Stimulated activated naive B cell treated with anti-CD40 and anti-IgM and Interleukin-4, amounts not matched to agents 10 μg/mL and 1 μg/mL and 100 μg/mL, for 72 hours (primary cell): ENCODE measurements at places on chromosomes 4 and X.

DNA sequence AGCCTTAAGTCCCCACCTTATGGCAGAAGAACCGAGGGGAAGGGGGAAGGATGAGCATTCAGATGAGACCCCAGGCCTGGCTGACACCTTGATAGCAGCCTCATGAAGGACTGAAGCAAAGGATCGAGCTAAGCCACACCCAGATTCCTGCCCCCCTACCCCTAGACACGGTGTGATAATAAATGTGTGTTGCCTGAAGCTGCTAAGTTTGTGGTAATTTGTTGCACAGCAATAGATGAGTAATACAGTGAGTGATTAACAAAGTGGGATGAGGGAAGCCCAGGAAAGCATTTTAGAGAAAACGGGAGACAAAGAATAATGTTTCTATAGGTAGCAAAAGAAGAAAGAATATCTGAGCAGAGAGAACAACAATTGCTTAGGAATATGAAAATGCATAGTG, 404.2 kb downstream of the MID1IP1 start:
- DNase-seq, result no peak

GRCh38 chrX:43269201-43269600, 386.9 kb upstream of the MAOA start:
- no peak for DNase-seq

- no peak for DNase-seq
Observed at GRCh38 chrX:99091459-99091858, 1318.6 kb downstream of the PCDH19 start.

DNA sequence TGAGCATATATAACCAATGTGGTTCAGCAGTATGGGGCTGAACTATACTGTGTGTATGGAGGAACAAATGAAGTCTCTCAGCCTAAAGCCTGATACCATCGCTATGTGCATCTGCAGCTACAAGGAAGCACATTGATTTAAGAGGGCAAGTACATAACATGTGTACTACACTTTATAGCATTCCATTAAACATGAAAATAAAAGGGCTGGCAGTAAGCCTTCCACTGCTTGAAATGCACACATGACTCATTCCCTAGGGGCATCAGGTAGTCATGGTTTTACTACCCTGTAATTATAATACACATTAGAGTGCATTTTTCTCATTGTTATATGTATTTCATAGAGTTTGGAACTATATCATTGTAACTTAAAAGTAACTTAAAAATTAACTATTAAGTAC, 51.2 kb downstream of the SMARCA1 start:
- no peak for DNase-seq

DNA sequence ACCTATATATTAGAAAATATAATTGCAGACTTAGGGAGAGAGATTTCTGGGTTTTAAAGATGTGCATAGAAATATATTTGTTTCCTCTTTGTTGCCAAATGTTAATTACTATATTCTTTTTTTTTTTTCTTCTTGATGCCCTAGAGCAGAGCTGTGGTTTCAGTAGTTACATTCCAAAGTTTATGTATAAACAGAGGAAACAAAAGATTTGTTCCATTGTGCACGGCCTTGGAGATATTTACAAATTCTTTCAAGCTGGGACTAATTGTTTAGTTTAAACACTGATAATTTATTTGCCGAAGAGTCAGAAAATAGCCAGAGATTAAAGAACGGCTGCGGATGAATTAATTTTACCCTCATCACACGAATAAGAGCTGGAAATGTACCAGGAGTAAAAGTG, 85.1 kb downstream of the USP46 start:
- DNase-seq, result no peak

GRCh38 chr4:182938205-182938645, 21.0 kb upstream of the DCTD start:
- DNase-seq, result peak; percentile 53

GRCh38 chr4:138702190-138702824, 313.3 kb upstream of the NOCT start:
- DNase-seq, result no peak

GRCh38 chr4:52619591-52619931, 39.5 kb downstream of the USP46 start:
- no peak for DNase-seq

DNA sequence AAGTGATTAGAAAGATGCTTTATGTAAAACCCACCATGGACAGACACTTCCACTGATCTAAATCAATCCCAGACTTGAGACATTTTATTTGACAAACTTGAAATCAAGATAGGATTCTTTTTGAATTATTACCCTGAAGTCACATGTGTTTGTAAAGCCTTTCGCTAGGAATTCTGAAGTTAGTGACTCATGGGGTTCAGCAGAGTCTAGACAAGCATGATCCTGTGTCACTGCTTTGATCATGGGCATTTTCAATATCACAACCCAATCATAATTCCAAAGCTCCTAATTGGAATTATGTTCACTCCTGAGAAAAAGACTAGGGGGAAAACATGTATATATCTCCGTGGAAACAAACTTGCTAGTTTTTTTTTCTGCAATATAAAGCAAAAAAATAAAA, 67.5 kb upstream of the BMP3 start:
- DNase-seq, result no peak

- no peak for DNase-seq
Observed at GRCh38 chr4:141247430-141247780, 26.7 kb downstream of the ZNF330 start.

GRCh38 chr4:33064238-33064637, 2344.1 kb downstream of the PCDH7 start:
- DNase-seq, result no peak

GRCh38 chr4:105963461-105964400, 68.5 kb downstream of the NPNT start:
- DNase-seq, result no peak

DNA sequence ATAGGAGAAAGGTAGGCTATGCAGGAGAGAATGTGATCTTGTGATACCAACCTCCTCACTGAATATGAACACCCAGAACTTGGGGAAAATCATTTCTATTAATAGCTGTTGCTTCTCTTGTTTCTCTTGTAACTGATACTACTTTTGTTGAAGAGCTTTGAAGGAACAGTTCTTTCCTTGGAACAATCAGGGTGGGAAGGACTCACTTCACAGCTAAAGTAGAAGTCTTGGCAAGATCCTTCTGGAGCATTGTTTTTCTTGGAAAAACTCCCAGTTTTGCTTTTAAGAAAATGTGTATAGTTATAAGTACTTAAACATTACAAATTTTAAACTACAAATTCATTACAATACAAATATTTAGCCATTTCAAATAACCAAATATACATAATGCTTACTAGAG, 19.1 kb upstream of the XK start:
- no peak for DNase-seq

DNA sequence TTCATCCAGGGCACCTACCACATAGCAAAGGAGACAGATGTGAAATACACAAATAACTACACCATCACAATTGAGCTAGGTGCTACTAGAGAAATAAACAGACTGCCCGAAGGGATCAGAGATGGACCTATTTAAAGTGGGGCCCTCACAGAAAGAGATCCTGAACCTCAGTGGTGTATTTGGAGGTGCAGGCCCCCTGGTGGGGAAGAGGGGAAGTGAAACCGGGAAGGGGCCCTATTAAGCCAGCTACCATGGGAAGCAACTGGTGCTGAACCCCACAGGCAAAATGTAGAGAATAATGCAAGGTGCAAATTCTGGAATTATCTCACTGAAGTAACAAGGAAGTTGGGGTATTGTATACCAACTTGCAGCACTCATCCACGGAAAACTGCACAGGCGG, 78.6 kb upstream of the FAM9A start:
- DNase-seq, result no peak

DNA sequence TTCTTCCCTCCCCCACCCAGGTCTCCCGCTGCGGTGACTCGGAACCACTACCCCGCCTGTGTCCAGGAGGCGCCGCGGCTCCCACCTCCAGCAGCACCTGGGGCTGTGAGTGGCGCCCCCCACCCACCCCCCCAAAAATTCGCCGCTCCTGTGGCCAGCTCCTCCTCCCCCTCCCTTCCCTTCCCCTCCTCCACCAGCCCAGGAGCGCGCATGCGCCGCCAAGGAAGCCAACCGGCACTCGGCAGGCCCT, 278 bp downstream of the CLOCK start:
- no peak for DNase-seq

DNA sequence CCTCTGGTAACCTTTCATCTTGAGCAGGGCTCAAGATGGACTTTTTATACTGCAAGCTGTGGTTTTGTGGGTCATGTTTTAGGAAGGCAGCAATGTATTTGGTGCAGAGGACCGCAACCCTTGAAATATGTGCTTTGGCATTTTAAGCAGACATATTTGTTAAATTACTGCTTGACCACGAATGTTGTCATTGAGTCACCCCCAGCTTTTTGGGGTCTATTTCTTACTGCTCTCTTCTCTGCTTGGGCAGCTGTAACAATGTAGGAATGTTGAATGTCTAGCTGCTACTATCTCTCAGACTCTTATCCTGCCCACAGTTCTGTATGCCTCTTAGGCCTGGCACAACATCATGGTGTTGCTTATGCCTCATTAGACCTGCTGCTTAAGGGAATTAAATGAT, 6.0 kb downstream of the RBPJ start:
- no peak for DNase-seq

DNA sequence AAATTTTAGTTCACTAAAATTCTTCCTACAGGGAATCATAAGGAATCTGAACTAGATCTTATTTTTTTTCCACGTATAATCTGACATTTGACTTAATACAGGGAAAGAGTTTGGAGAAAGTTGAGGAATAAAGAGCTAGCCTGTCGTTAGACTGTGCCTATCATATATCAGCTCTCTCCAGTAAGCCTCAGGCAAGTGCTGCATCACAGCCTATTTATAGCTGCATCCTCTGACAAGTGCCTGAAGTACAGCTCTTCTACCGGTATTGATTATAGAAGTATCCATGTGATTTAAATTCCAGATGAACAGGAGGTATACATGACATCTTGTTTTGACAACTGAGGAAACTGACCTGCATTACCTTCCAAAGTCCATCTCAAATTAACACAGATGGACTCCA, 248.9 kb downstream of the TLL1 start:
- no peak for DNase-seq

GRCh38 chrX:54044877-54045338, 635 bp upstream of the PHF8 start:
- no peak for DNase-seq

DNA sequence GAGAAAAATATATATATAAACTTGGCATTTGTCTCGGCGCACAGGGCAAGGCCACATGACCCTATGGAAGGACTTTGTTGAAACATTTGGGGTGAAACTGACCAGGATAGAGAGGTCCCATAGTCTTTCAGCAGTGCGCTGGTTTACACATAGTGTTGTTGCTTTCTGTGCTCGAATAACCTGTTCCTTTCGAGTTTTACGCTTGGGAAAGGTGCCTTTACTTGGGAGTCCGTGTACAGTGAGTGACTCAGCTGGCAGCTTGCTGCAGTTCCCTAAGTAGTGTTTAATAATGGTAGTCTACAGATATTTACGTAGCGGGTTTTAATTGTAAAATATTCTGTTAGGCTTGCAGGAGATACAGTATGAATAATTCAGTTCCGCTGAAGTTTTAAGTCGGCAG, 578 bp downstream of the APOOL start:
- no peak for DNase-seq

DNA sequence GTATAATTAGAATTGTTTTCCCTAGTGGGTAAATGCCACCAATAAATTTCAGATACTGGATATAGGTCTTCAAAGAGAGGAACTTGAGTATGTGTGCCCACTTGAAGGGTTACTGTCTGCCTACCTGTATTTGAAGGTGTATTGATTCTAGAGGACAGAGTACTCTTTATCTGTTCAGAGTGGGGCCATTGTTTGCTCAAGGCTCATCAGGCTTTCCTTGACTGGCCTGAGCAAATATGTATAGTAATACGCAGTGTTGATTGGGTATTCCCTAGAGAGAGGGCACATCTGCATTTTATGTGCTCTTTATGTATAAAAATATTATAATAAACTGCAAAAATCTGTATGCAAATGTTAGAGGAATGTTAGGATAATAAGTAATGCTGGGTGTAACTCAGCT, 23.7 kb downstream of the RP2 start:
- no peak for DNase-seq

DNA sequence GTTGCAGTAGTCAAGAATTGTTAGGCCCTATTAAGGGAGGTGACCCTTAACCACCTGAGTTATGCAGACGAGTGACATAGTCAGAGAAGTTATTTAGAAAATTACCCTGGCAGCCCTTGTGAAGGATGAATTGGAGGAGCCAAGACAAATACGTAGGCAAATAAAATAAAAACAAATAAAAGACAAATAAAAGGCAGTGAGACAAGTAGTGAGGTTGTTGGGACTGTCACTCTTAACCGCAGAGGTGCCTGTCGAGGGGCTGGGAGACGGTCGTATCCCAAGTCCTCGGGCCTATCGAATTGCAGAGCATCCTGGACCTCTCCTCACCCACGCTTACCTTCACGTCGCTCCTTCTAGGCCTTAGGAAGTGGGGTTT, 58.0 kb upstream of the ZC4H2 start:
- no peak for DNase-seq

DNA sequence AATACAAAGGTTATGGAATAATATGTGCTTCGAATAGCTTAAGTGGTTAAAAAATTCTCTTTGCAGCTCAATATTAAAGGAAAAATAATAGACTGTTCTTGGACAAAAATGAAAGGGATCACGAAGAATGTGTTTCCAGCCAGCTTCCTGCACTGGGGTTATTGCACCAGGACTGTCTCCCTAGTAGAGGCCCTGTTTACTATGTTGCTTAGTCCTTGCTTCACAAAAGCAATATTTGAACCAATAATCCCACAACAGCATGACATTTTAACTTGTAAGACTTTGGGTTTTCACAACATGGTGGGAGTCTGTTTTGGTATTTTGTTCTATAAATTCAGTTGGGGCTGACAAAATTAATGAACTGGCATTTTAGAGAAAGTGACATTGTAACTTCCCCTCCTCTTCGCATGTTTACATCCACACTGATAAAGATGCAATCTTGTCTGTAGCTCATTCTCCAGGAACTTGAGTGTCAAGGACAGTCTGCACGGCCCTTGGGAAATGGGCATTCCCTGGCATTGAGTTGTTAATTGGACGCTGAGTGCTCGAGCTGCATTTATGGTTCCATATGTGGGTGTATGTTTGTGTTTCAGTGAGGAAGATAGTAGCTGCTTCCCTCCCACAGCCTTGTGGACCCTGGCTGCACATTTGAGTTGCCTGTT, 39.0 kb downstream of the SHROOM2 start:
- DNase-seq, result no peak

- DNase-seq, result no peak
Observed at GRCh38 chr4:144715230-144715629, 69.3 kb downstream of the HHIP start.

- no peak for DNase-seq
Observed at GRCh38 chrX:148938348-148938747, 437.9 kb downstream of the AFF2 start.

GRCh38 chr4:187767158-187767557, 228.4 kb upstream of the ZFP42 start:
- DNase-seq, result no peak

DNA sequence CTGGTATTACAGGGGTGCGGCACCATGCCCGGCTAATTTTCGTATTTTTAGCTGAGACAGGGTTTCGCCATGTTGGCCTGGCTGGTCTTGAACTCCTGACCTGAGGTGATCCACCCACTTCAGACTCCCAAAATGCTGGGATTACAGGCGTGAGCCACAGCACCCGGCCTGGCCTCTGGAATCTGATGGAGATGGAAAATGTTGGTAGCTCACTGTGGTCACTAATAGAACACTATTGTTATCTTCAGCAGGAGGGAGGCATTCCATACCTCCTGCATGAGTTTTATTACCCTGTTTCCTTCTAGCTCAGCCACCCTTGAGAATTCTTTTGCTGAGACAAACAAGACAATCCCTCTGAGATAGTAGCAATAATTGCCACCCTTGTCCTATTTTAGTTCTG, 105.0 kb downstream of the SHROOM3 start:
- no peak for DNase-seq
